ENCODE measurements at places on chromosomes 3 and 15.

DNA sequence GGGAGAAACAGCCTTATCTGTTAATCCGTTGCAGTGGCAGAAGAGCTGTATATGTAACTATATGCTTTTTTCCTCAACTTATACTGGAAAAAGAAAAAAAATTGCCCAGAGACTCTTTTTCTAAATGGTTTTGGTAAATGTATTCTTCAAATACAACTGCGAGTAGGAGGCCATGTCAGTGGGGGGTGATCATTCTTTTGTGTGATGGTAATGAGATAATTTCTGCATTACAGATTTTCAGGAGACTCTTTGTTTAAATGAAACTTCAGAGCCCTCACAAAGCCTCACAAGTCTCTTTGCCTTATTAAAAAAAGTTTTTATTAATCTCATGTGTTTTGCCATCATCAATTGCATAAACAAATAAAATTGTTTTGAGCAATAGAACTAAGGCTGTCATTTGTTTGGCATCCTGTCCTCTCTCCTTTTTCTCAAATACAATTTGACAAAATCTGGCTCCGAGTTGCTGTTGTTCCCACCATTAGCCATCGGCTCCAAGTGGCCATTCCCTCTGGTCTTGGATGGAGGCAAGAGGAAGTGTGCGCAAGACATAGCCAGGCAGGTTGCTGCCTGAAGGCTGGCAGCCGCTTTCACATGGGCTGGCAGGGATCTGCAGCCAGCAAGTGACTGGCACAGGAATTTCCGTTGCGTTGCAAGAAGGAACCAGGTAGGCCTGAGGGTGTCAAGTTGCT is 116.7 kb downstream of the FNDC3B start:
- DNase-seq: no peak

GRCh38 chr3:37967260-37967881 is 23.2 kb upstream of the VILL start:
- peak; percentile 55 for DNase-seq

DNA sequence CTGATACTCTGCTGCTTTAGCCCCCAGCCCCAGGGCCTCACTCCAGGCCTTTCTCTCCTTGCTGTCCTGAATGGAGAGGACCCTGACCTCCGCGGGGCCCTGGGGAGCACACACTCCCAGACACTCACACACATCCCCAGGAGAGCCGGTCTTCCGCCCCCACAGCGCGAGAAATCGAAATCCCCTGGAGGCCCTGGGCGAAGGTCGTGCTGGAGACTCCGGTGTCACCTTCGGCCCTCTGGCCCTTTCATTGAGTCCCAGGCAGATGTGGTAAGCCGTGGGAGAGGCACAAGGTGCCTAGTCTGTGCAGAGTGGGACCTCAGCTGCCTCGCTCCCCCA is 848 bp upstream of the GOLGA8B start:
- DNase-seq: no peak

DNA sequence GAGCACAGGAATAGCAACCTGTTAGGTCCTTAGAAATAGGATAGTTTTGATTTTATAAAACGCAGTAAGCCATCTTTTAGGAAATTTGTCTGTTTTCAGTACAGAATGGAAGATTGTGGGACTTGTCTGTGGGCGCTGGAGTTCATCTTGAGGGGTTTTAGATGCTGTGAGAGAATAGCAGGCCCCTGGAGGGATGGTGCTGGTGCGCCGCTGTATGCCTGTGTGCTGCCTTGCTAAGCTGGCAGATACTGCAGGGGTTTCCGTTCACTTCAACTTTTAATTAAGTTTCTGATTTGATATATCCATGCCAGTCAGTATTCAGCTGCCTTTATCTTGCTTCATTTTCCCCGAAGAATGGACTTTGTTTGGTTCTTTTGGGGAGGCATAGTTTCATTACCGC is 4.2 kb downstream of the CACNA2D3 start:
- no peak for DNase-seq

DNA sequence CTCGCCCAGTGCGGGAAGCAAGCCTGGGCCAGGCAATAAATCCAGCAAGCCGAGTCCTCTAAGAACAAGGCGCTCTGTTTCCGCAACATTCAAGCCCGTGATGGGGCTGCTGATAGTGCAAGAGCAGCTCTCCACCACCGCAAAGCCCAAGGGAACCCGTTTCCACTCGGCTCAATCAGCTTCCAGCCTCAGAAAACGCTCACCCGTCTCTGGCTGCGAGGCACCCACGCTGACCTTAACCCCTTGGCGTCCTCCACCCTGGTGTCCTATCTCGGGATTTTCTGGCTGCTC is 17.8 kb downstream of the SPATA12 start:
- peak; percentile 68 for DNase-seq

DNA sequence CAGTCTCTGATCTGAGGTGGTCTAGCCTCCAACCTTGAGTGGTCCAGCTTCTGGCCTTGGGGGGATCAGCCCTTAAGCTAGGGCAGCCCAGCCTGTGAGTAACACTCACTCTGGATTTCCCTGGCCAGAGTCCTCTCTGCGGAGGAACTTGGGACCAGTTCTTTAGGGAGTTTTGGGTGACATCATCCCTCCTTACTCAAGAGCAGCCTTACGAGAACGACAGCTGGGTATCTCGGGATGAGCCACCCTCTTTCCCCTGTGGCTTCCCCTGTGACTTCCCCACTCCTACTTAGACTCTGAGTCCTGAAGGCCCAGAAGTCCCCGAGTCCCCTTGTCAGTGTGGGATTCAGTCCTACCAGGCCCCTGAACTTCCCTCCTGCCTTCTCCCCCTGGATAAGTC is 10.2 kb upstream of the PLXND1 start:
- DNase-seq: no peak

GRCh38 chr3:30344288-30344687 is 262.1 kb upstream of the TGFBR2 start:
- DNase-seq: no peak

DNA sequence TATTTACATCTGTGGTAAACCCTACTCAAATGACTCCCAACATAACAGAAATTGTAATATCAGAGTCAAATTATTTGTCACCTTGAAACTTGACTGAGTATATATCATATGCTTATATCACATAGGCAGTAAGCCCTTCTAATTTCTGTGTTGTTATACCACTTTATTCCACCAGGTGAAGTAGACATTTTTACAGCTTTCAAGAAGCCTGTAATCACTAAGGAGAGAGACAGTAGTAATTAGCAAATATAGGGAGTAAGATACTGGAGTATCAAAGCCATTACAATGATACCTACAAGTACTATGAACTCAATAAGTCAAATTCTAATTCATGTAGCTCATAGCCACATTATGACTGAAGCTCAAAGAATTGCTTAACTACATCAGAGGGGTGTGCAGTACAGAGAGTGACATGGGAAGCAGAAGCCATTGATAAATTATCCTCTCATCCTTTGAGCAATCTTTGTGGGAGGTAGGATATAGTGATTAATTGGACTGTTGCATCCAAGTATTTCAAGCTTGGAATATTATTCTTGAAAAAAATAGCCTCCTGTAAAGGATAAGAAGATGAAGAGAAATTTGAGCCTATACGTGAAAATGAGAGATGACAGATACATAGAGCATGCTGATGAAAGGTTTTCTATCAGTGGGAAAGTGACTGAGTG is 1005.9 kb downstream of the ZPLD1 start:
- DNase-seq: no peak

- DNase-seq: no peak
These were observed 202.1 kb upstream of the NSMCE3 start for GRCh38 chr15:29471757-29472156.

DNA sequence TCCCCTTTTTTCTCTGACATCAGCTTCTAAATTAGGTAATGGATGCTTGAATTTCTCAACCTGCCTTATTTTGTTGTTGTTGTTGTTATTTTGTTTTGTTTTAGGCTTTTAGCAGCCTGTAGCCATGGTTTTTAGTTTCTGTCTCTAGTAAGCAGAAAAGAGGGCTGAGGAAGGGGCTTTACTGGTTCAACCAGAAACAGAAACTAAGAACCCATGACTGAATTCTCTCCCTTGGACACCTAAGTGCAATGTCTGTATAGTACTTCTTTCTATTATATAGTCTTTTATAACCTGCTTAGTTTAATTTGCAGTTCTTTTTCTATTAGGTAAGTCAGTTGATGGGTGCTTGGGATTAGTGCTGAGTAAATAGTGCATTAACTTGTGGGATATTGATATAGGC is 129.0 kb downstream of the BBX start:
- DNase-seq: no peak

All from tibial nerve (tissue), 4 donors.